Upper lobe of right lung (tissue), 1 donor: ENCODE measurements at places on chromosomes 7 and 10. TPM values are rescaled to one million over a fixed set of nuclear protein-coding genes. Genes with fewer than 3 reads are reported as not detected.

DNA sequence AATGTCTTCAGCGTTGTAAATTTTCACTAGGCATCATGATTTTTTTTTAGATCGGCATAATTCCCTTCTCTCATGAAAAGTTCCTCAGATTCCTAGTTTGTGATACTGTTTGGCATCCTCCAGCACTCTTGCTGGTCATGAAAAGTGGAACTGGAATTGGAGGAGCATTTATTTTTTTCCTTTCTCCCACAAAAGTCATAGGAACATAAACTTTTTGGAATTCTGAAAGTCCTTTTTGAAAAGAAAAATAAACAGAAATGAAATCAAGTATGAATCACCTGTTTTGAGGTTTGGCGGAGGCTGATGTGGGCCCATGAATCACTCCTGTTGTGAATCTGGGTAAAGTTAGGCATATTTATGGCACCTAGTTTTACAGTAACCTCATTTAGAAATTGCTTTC lies 17.7 kb downstream of the CACNB2 start:
- H3K27me3 ChIP-seq: no peaks in the 10 kb centered on the region
- H3K4me3 ChIP-seq: no peak overlapping the region
- H3K36me3 ChIP-seq: no peaks in the 10 kb centered on the region
- DNase-seq: no peak
- H3K4me1 ChIP-seq: no peaks in the 10 kb centered on the region

DNA sequence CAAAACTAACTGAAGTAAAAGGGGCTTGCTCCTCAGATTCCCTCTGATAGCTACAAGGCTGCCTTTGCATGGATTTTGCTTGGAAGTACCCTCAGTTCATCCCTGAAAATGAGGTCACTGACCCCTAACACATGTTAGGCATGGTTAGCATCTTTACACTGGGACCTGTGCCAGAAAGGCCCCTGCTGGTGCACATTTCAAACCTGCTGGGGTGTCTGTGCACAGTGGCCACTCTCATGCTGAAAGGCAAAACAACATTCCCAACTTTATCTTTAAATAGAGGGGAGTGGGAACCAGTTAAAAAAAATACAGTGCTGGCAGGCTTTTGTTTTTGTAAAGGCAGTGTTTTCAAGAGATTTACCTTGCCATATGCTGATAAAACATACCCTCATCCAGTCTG lies 99.1 kb downstream of the ANK3 start:
- no peak overlapping the region for H3K27ac ChIP-seq
- no peaks in the 10 kb centered on the region for H3K36me3 ChIP-seq
- H3K27me3 ChIP-seq: no peaks in the 10 kb centered on the region

- H3K27ac ChIP-seq: no peak overlapping the region
- H3K36me3 ChIP-seq: no peaks in the 10 kb centered on the region
- H3K4me3 ChIP-seq: no peak overlapping the region
- no peak for DNase-seq
Observed at GRCh38 chr10:12346707-12347106, 2.6 kb upstream of the CAMK1D start.

DNA sequence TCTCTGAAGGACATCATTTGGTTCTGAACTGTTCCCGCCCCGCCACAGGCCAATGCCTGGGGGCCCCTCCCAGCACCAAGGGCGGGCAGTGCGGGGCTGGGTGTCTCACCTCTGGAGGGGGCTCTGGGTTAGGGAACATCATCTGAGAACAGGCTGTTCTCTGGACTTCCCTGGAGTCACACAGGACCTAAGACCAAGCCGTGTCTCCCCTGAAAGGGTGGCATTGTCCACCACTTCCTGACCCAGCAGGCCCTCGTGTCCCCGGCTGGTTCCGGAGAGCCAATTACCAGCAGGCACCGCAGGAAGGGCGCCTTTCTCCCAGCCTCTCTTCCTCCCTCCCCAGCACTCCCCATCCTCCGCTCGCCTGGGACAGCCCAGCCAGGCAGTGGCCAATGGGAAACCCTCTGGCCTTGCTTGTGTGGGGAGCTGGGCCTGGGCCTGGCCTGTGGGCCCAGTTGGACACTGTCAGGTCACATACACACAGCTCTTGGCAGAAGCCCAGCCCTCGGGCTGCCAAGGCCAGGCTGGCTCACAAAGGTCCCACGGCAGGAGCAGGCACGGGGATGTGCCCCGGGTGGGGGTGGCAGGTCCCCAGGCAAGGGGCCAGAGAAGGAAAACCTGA lies 119.5 kb downstream of the SPDYE5 start:
- H3K27ac ChIP-seq: peak overlapping the region; percentile 65
- H3K4me3 ChIP-seq: peak overlapping the region; percentile 4
- peak; percentile 89 for DNase-seq

DNA sequence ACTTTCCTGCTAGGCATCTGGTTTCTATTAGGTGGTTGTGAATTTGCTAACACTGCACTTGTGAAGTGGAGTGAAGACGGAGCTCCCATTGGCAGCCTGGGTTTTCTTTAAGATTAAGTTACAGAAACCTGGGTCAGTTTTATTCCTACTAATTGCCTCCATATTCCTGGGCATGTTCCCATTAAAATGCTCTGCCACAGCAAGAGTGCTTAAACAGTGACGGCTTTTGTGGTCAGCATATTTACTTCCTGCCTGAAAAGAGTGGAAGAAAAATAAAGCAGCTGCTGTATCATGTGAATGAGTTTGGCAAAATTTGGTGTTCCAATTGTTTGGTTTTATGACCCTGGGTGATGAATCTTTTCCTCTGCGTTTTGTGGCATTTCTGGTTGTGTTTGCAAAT lies 96.9 kb upstream of the PLXDC2 start:
- H3K4me3 ChIP-seq: no peak overlapping the region
- peak overlapping the region; percentile 20 for H3K27ac ChIP-seq

DNA sequence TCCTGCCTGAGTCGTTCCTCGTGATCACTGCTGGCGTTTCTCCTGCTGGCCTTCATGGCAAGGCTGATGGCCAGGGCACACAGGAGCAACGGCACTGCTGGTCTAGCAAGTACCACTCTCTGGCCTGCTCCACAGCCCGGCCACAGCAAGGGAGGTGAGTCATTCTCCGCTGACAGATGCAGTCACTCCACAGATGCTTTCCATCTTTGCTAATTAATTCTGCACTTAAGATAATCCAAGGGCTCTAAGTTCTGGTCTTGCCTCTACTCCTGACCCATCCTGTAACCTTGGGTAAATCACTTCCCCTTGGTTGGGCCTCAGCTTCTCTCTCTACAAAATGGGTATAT lies 244.4 kb downstream of the RPS24 start:
- H3K4me3 ChIP-seq: no peak overlapping the region
- DNase-seq: no peak
- no peaks in the 10 kb centered on the region for H3K27me3 ChIP-seq
- H3K36me3 ChIP-seq: no peaks in the 10 kb centered on the region
- no peak overlapping the region for H3K27ac ChIP-seq

DNA sequence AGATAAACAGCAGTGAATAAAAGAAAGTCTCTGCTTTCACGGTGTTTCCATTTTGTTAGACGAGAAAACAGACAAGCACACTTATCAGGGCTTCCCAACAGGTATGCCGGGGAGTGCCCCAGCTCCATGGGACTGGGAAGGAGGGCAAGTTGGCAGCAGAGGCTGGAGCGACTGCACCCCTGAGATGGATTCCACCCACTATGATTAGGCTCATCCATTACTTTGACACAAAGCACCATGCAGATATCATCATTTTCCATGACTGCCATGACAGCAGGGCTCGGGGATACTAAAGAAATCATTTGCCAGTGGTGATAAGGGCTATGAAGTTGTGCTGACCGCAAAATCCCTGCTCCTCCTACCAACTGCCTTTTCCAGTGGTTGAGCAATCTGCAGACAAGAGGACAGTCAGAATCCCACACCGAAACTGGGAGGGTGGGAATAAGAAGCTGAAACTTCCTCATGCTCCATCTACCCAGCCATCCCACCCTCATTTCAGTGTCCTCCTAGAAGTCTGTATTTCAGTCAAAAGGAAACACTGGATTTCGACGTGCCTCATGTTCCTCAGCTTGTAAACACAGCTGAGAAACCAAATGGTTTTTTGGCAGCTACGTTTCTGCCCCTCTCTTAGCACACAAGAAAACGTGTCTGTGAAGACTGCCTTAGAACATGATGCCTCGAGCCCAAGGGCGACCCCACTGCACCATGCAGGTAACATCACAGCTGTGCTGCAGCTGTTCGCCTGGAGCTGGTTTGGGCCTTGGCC lies 15.5 kb downstream of the CREB3L2 start:
- H3K27ac ChIP-seq: peak overlapping the region; percentile 20
- no peak overlapping the region for H3K4me3 ChIP-seq
- H3K36me3 ChIP-seq: no peaks in the 10 kb centered on the region
- peaks cover 72% of the 10 kb centered on the region for H3K4me1 ChIP-seq
- no peak for DNase-seq

- peaks cover 22% of the 10 kb centered on the region for H3K4me1 ChIP-seq
- peak overlapping the region; percentile 62 for H3K27ac ChIP-seq
- no peak for DNase-seq
- H3K36me3 ChIP-seq: peaks cover 5% of the 10 kb centered on the region
Observed at GRCh38 chr10:87534173-87534858, 29.6 kb downstream of the MINPP1 start.

DNA sequence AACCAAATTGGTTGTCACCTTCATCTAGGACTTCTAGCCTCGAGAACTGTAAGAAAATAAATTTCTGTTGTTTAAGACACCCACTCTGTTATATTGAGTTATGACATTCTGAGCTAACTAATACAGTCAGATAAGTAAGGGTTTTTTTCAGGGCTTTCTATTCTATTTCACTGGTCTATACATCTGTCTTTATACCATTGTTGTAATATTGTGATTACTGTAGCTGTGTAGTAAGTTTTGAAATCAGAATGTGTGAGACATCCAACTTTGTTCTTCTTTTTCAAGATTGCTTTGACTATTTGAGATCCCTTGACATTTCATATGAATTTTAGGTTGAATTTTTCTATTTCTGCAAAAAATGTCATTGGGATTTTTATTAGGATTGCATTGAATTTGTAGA lies 7.5 kb downstream of the IFIT1 start:
- DNase-seq: no peak
- H3K27ac ChIP-seq: no peak overlapping the region
- H3K4me1 ChIP-seq: peaks cover 3% of the 10 kb centered on the region
- H3K27me3 ChIP-seq: no peaks in the 10 kb centered on the region
- no peak overlapping the region for H3K4me3 ChIP-seq

DNA sequence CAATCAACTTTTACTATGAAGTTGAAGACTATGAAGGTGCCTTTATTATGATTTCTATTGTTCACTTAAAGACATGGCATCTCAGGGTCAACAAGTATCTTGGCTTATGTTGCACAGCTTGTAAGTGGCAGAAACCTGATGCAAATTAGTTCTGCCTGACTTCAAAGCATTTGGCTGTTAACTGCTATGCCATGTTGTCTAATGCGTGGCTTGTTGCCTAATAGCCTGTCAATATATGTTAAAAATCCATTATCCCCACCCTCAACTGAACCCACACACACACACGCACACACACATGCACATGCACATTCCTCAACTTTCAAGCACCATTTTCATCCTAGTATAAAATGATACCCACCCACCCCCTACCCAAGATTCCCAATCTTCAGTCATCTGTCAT lies 217.1 kb downstream of the NRG3 start:
- H3K27me3 ChIP-seq: no peaks in the 10 kb centered on the region
- no peak for DNase-seq
- no peak overlapping the region for H3K4me3 ChIP-seq
- H3K4me1 ChIP-seq: no peaks in the 10 kb centered on the region
- no peaks in the 10 kb centered on the region for H3K36me3 ChIP-seq

DNA sequence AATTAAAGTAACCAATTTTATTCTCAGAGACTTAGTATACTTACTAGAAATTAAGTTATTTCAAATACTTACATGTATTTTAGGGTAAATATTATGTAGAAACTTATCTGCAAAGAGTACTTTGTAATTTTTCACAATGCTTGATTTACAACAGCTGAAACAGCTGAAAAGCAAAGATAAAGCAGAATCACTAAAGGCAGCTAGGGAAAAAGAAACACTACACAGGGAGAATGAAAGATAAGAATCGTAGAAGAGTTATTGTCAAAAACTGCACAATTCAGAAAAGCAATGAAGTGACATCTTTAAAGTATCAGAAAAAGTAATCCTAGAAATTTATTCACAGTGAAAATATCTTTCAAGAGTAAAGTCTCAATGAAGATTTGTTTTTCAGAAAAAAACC lies 69.7 kb upstream of the ZNF804B start:
- H3K4me3 ChIP-seq: no peak overlapping the region
- H3K27ac ChIP-seq: no peak overlapping the region
- no peaks in the 10 kb centered on the region for H3K27me3 ChIP-seq
- DNase-seq: no peak
- no peaks in the 10 kb centered on the region for H3K36me3 ChIP-seq

DNA sequence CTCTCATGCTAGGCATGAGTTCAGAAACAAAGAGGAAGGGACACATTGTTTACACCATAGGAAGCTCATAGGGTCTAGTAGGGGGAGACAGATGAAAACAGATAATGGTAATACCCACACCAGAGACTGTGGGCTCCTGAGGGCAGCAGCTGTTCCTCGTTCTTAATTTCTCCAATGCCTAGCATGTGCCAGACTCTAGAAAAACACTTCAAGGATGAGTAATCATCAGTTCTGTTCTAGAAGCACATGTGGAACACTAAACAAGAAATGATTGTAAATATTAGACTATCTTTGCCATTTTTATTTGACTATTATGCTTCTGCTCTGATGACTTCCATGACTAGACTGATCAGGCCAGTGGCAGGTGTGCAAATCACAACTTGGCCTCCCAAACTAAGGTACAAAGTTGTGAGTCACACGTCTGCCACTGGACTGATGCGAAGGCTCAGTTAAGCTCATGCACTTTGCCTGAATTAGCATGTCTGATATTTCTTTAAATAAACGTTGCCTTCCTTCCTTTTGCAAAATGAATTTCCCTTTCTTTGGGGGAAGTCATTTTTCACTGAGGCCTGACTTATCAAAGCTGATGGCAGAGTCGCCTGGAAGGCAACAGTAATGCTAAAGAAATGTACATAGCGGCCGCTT lies 89.2 kb upstream of the FGL2 start:
- no peak for DNase-seq
- peaks cover 4% of the 10 kb centered on the region for H3K4me1 ChIP-seq
- H3K27me3 ChIP-seq: no peaks in the 10 kb centered on the region
- H3K36me3 ChIP-seq: no peaks in the 10 kb centered on the region
- H3K4me3 ChIP-seq: no peak overlapping the region
- no peak overlapping the region for H3K27ac ChIP-seq

PSD gene
- total RNA-seq: 3.5 TPM

AOAH gene
- total RNA-seq: 20.8 TPM

ABCB4 gene
- total RNA-seq: 0.41 TPM
